ENCODE measurements at places on chromosomes 5 and 9.

DNA sequence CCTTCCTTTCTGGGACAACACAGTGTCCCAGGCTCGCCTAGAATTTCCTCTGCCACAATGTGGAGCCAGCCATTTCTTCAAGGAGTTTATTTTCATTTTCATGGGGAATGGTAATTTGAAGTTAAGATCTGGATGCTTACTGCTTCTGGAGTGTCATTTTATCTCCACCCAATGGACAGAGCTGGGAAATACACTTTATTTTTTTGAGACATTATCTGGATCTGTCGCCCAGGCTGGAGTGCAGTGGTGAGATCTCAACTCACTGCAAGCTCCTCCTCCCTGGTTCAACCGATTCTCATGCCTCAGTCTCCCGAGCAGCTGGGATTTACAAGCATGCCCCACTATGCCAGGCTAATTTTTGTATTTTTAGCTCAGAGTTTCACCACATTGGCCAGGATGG lies 12.7 kb upstream of the THG1L start:
- peak; percentile 68 for DNase-seq

- no peak for DNase-seq
Observed at GRCh38 chr5:60445921-60446320, 254.0 kb downstream of the DEPDC1B start.

GRCh38 chr9:107243742-107244141 lies 39.3 kb upstream of the RAD23B start:
- peak; percentile 62 for DNase-seq

DNA sequence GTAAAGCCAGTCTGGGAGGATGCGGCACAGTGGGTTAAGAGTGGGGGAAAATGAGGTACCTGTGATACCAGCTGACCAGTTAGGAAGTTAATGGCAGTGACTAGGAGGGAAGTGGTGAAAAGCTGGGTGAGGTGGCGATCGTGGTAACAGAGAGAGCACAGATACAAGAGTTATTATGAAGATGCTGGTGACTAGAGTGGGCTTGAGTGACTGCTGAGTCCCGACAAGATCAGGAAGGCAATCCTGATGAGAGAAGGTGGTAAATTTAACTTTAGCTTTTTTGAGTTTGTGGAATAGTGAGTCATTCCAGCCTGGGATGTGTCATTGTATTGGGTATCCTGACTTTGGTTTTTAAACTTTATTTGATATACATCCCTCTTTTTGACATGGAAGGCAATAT lies 38.8 kb downstream of the CMYA5 start:
- DNase-seq, result no peak

- no peak for DNase-seq
Observed at GRCh38 chr9:13372510-13372909, 93.0 kb upstream of the MPDZ start.

GRCh38 chr5:119009131-119009530 lies 20.8 kb upstream of the DTWD2 start:
- no peak for DNase-seq

GRCh38 chr5:117326997-117327396 lies 752.4 kb upstream of the SEMA6A start:
- no peak for DNase-seq

- no peak for DNase-seq
Observed at GRCh38 chr5:37575541-37576489, 196.7 kb downstream of the WDR70 start.

- peak; percentile 88 for DNase-seq
Observed at GRCh38 chr5:95591490-95591901, 28.4 kb upstream of the GPR150 start.

GRCh38 chr5:1673042-1673677 lies 126.5 kb downstream of the MRPL36 start:
- DNase-seq, result no peak

GRCh38 chr5:143427122-143427735 lies 23.7 kb upstream of the NR3C1 start:
- DNase-seq, result no peak

DNA sequence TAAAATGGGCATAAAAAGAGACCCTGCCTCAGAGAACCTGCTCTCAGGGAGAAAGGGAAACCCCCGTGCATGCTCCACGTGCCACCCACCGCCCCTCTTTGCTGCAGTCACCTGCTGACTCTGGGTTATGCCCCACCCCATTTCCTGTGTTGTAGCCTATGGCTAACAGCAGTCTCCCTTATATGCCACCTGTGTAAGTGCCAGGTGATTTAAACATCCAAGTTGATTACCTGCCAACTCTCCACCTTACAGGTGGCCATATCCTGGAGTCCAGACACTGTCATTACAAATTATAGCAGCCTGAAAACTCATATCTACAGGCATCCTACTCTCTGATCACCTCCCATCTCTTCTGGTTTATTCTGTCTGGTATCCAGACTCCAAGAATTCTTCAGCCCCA lies 242.6 kb downstream of the HSPA4 start:
- no peak for DNase-seq

DNA sequence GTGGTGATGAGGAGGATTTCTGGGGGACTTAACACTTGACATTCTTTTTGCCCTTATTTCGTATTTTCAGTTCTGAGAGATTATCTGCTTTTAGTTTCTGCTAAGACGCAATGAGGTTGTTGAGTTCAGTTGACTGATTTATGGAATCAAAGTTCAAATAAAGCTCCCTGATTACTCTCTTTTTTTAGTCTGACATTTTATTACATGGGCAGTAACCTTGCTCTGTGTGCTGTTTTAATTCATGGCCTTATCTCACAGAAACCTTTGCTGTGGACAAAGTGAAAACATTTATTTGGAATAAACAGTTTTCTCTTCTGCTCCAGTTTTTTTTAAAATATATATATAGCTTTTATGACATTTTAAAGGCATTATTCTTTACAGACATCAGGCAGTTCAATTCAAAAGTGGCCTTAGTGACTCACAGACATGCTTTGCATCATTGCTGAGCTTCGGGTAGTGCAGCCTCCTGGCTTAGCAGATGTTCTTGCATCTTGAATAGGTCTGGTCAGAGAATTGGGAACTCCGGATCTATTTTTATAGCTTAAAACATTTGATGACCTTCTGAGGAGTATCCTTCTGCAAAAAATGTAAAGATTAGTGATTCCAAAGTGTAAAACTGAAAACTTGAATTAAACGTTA lies 162.9 kb downstream of the FAM170A start:
- no peak for DNase-seq

GRCh38 chr9:136881691-136882108 lies 4.6 kb upstream of the TRAF2 start:
- DNase-seq, result peak; percentile 88

DNA sequence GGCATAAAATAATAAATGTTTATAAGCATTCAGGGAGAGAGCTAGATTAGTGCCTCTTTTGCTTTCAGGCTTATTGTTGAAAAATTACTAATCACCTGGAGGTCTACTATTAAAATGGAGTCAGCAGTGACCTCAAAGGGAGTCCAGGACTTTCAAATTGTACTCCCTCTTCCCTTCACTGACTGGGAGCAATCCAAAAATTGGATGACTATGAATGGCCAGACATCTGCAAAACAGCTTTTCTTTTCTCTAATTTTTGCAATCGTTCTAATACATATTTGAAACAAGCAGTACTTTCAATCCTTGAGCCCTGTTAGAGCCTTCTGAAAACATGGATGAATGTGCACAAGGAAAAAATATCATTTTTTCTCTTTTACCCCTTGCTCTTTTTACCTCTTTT lies 461.8 kb downstream of the TMEM232 start:
- no peak for DNase-seq

GRCh38 chr5:175520321-175520720 lies 42.0 kb downstream of the SFXN1 start:
- DNase-seq, result peak; percentile 56

GRCh38 chr9:2015581-2016407 lies 647 bp downstream of the SMARCA2 start:
- DNase-seq, result peak; percentile 43

DNA sequence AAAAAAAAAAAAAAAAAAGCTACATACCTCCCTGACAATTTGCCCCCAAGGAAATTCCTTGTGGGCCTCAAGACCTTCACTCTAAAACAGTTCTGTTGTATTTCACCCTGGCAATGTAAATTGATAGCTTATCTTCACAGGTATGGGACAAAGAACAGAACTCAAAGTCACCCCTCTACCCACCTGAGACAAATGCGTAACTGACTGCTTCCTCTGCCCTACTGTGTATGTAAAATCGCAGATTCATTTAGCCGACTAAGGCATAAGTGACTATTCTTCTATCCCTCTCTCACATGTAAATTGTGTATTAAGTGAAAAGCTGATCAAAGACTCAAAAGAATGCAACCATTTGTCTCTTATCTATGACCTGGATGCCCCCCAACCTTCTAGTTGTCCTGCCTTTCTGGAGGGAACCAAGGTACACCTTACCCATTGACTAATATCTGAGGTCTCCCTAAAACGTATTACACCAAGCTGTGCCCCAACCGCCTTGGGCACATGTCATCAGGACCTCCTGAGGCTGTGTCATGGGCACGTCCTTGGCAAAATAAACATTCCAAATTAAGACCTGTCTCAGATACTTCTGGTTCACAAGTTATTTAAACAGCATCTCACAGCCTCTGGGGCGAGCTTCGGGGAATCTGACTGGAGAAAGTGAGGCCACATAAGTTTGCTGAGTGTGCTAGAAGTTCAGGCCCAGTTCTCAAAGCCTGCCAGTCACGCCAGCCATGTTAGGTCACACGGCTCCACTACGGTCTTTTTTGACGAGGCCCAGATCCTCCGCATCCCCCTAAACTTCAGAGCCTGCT lies 954 bp downstream of the TBCA start:
- DNase-seq, result peak; percentile 34

All from activated CD4-positive, alpha-beta T cell treated with anti-CD3 and anti-CD28 coated beads, Interleukin-2, Interleukin-4, amounts not matched to agents 100 ng/mL and 50 ng/mL, durations not matched to agents 16 hours and 8 hours (primary cell).